ENCODE measurements at places on chromosomes 3 and 15.

- DNase-seq = no peak
Observed at GRCh38 chr3:69320871-69321271, 65.0 kb downstream of the FRMD4B start.

GRCh38 chr3:45596290-45596791, 1.8 kb downstream of the LIMD1 start:
- DNase-seq = no peak

DNA sequence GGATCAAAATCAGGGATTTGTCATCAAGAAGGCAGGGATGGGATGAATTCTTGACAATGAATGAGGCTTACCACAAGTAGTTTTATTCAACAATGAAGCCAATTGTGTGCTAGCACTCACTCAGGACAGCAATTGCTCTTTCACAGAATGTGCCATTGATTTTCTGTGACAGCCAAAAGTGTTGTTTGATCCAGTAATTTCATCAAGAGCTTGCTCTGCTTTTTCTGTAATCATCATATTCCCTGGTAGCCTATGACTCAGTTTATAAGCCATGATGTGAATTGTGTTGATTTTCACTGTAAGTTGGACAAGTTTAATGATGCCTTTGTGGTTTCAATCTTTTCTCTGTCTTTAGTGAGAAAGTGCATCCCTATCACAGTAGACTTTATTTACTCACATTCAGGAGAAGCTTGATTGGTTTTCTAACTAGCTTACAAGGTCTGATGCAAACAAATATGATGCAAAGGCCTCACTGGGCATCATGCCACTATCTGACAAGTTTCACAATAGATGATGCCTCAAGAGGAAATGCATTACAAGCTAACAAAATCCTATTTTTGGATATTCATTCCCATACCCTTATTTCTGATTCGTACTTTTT, 13.6 kb upstream of the CSRNP1 start:
- DNase-seq = no peak

DNA sequence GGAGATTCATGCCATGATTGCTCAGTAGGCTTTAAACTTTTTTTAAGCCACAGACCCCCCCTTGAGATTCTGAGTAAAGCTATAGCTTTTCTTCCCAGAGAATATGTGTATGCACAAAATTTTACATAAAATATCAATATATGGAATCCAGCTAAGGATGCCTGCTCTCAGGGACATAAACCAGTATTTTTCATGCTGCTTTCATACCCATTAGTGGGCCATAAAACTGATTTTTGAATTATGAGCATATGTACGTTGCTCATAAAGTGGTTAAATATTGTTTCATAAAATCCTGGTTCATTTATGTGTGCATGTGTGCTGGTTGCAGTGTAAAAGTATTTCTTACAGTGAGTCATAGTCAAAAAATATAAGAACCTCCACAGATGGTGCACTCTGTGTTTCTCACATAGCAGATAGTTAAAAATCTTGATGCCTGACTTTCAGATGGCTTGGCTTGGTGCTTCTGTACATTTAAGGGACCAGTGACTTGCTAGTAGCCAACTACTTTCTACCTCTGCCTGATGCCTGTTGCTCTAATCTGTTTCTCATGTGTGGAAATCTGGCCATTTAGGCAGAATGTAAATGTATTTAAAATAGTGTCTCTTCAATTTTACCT, 71.9 kb downstream of the ARHGEF26 start:
- no peak for DNase-seq

GRCh38 chr15:90087454-90088154, 14.7 kb downstream of the IDH2 start:
- DNase-seq = no peak

DNA sequence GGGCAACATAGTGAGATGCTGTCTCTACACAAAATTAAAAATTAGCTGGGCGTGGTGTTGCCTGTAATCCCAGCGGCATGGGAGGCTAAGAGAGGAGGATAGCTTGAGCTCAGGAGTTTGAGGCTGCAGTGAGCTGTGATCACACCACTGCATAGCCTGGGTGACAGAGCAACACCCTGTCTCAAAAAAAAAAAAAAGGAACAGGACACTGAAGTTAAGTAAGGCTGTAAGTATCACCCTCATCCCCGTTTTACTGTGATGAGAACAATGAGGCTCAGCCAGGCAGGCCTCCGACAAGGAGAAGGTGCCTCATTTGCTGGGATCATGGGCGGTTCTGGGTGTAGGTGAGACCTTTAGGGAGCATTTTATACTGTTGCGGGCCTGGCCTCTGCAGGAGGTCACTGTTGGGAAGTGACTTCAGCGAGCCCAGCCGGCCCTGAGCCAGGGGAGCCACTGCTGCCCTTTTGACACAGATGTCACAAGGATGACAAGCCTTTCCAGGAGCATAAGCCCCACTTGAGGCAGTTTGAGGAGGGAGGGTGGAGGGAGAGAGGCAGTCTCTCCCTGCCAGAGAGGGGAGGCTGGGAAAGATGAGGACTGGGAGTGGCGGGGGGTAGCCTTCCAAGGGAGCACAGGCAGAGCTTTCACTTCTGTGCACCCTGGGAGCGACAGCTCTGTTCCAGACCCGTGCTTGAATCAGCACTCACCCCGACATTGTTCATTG, 30.8 kb downstream of the IRAK2 start:
- DNase-seq = no peak

- DNase-seq = no peak
Observed at GRCh38 chr3:24605511-24606028, 110.9 kb upstream of the THRB start.

DNA sequence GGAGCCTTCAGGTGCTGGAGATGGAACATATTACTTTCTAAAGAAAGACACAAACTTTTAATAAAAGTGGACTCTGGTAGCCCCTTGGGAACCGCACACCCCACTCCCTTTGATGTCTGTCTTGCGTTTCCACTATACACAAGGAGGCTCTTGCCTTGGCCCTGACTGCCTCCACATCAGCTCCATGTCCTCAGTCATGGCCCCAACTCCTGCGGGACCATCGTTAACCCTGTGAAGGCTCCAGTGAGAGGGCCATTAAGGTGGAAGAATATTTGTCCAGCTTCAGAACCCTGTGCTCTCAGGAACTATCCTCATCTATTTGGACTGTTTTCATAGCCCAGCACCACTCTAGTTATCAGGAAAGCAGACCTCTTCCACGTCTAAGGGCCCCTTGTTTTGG, 16.1 kb upstream of the BFSP2 start:
- DNase-seq = no peak

DNA sequence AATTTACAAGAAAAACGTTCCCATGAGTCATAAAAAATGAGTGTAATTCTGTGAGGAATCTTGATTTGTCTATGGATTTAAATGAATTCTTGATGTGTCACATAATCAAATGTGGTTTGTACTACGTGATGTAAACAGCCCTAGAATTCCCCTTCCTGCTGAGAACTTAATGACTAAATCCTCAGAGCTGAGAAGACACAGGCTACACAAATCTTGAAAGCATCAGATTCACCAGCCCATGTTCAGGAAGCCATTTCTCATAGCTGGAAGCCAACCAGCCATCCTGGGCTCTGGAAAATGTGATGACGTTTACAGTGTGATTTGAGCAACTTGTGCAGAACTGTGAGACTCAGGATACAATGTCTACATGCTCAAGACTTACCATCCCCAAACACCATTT, 193.7 kb upstream of the MME start:
- DNase-seq = no peak

GRCh38 chr3:133881939-133882825, 13.5 kb downstream of the RAB6B start:
- no peak for DNase-seq

DNA sequence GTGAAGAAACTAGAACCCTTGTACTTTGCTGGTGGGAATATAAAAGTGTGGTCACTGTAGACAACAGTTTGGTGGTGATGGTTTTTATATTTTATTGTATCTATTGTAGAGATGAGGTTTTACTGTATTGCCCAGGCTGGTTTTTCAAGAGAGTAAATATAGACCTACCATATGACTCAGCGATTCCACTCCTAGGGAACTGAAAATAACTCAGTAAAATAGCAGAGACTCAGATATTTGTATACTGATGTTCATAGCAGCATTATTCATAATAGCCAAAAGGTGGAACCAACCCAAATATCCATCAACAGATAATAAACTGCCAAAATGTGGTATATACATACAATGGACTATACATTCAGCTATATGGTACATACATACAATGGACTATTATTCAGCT, 68.8 kb upstream of the IL12A start:
- DNase-seq = no peak

GRCh38 chr3:69216981-69217380, 94.6 kb upstream of the LMOD3 start:
- no peak for DNase-seq

GRCh38 chr15:89898614-89899294, 5.0 kb upstream of the AP3S2 start:
- peak; percentile 24 for DNase-seq

DNA sequence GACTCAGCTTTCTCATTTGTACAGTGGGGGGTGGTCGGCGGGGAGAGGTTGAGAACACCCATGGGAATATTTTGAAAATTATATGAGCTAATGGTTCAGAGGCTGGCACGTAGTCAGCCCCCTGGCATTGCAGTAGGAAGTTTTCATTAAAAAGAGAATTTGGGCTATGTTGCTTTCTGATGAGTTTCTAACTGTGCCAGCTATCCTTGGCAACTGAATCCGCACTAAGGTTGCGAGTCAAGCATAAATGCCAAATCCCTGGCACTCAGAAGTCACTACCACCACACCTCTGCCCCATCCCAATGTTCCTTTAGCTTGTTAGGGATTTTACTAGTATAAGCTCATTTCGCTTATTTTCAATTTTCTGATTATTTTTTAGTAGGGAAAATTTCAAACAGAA, 91.6 kb downstream of the DNASE1L3 start:
- DNase-seq = no peak

- no peak for DNase-seq
Observed at GRCh38 chr15:71149646-71150557, 34.6 kb downstream of the THSD4 start.

DNA sequence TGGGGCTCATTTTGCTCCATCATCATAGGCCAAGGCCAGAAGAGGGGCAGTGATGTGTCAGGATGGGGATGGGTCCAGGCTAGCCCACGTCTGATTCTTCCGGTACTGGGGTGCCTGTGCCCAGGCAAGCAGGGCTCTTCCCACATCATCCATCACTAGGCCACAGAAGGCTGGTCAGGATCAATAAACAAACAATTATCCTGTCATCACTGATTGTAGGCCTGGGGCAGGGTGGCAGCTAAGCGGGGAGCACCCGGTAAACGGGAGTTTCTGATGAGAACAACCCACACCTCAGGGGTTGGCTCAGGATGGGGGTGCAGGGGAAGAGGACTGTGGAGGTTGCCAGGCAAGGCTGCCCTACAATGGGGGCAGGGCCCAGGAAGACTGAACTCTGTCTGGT, 18.1 kb upstream of the CACNA2D2 start:
- DNase-seq = no peak

GRCh38 chr3:116950301-116951055, 240.9 kb downstream of the TUSC7 start:
- no peak for DNase-seq

GRCh38 chr3:189937302-189938127, 183.2 kb downstream of the P3H2 start:
- no peak for DNase-seq

DNA sequence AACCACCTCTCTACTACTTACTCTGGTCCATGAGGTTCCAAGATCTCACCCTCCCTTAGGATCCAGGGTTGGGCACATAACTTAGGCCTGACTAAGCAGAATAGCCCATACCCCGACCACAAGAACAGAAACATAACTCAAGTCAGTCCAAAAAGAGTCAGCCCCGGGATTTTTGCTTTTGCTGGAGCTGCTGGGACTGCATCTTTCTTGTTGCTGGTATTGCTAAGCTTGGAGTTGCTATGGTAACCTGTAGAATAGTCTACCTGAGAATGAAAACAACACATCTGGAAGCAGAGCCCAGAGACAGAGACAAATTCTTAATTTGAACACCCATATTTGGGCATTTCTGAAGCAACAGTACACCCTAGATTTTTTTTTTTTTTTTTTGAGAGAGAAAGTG, 6.5 kb downstream of the RUBCN start:
- DNase-seq = no peak

DNA sequence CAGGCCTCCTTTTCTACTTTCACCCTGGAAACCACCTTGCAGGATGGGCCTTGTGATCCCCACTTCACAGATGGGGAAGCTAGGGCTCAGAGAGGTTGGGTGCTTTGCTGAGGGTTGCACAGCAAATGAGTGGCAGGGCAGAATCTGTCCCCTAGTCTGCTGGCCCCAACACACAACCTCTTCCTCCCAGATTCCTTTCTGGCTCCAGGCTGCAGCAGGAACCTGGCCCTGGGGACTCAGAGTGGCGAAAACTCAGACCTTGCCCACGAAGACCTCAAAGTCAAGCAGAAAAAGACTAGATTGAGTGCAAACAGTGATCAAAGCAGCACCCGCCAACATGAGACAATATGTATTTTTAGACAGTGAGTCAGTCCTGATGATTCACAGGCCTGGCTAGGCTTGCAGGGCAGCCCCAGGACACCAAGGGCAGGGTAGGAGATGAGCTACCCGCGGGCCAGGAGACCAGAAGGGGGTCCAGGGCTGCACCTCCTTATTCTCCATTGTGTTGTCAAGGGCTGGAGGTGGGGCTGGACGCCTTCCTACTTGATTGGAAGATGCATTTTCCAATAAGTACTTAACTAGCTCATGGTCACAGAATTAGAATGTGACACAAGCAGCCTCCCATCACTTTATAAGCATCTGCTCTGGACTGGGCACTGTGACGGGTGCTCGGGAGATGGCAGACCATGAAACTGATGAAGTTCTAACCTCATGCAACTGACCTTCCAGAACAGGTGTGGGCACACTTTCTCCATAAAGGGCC, 23.9 kb downstream of the GOLGA6L2 start:
- DNase-seq = no peak

DNA sequence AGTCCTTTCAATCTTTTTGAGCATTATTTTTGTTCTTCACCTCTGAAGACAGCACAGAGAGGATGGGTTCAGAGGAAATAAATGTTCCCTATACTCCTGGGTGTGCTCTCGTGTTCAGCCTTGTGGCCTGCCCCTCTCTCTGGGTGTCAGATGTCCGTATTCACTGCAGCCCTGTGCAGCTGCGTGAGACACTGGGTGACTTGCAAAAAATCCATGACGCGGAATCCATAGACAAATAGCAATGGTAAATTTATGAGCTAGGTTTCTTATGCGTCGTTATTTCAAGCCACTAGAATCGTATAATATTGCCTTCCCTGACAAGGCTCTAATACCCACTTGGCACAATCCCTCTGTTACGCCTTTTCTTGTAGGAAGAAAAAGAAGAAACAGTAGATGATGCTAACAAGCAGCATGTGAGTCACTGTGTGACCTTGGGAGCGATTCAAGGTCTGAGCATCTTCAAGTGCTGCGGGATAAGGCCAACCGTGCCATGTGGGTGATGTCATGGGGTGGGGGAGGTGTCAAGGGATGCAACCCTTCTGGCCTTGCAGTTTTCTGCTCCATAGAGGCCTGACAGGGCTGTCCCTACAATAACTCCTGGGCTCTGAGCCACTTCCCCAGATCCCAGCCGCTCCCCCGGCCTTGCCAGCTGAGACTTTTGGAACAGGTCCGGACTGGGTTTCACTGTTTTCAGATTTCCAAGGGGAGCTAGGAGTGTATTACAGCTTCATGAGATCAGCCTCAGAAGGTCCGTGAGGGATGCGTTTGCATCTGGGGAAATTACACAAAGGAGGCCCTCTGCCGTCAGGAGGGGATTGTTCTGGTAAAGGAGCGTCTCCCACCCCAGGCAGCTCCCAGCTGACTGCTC, 47.6 kb upstream of the POMGNT2 start:
- no peak for DNase-seq

- DNase-seq = peak; percentile 86
Observed at GRCh38 chr3:129249284-129250065, at the start of gene COPG1. Gene COPG1 (plus strand): TSS chr3:129249606. CDS start chr3:129249710, 104 bp downstream.
